LHCN-M2 (cell line): ENCODE measurements at places on chromosomes 5 and 9.

- DNase-seq: peak; percentile 63
Measured at GRCh38 chr9:121217609-121218292, 16.1 kb upstream of the RAB14 start.

DNA sequence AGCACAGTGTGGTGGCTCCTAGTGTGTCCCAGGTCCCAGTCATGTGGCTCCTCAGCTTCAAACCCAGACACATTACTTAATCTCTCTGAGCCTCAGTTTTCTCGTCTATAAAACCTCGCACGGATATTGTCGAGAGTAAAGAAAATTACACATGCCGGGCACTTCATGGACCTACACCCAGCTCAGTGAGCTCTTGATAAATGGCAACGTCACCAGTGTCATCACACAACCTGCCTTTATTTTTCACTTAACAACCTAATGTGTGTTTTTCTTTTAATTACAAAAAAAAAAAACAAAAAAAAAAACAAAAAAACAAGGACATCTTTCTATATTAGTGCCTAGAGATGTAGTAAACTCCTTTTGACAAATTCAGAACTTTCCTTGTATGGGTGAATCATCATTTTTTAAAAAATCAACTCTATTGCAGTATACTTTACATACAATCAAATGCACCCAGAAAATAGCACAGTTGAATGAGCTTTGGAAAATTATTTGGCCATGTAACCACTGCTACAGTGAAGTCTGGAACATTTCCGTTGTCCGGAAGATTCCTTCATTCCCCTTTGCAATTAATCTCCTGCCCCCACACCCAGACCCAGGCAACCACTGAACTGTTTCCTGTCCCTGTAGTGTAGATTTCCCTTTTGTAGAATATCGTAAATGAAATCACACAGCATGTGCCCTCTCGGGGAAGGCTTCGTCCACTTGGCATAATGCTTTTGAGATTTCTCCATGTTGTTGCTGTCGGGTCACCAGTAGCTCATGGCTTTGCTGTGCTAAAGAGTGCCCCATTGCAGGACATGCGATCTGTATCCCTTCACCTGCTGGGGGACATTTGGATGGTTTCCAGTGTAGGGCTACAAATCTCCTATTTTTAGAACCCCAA lies 100.4 kb upstream of the LARP1 start:
- peak; percentile 18 for DNase-seq

- DNase-seq: no peak
Measured at GRCh38 chr5:175597718-175598117, 60.2 kb upstream of the HRH2 start.

- peak; percentile 93 for DNase-seq
Measured at GRCh38 chr9:27194401-27195091, 85.5 kb downstream of the TEK start.

GRCh38 chr5:73137563-73138530 lies 17.5 kb downstream of the TMEM171 start:
- no peak for DNase-seq
